ENCODE measurements at places on chromosomes 4 and X. TPM values are rescaled to one million over a fixed set of nuclear protein-coding genes. Genes with fewer than 3 reads are reported as not detected.

Gene VCX2
- not detected for total RNA-seq

DNA sequence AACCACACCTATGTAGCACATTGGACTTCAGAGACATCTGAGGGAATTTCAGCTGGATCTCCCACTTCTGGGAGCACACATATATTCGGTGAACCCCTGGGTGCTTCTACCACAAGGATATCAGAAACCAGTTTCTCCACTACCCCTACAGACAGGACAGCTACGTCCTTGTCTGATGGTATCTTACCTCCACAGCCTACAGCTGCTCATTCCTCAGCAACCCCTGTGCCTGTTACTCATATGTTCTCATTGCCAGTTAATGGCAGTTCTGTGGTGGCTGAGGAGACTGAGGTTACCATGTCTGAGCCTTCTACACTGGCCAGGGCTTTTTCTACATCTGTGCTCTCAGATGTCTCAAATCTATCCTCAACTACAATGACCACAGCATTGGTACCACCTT is 45.7 kb downstream of the ADGRG4 start:
- no peak for DNase-seq

- no peak for DNase-seq
These were observed 160.9 kb downstream of the GATB start for GRCh38 chr4:151599863-151600262.

- no peak for DNase-seq
These were observed 184.9 kb upstream of the WDFY3 start for GRCh38 chr4:85151371-85151770.

DNA sequence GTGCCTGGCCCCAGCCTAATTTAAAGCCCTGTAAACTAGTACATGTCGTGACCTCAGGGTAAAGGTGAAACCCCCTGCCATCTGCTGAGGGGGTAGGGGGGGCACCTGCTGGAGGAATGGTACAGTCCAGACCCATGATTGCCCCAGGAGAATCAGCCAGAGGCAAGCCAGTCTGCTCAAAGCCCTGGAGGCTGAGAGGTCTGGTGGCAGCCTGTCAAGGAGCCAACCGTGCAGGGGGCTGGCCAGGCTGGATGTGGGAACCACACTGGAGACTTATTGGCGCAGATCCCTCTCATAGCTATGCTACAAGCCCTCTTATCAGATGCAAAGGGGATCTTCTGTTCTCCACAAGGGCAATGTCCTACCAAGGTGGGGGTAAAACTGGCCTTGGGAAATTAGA is 31.4 kb upstream of the PJA1 start:
- no peak for DNase-seq

GRCh38 chr4:4914059-4914820 is 54.8 kb downstream of the MSX1 start:
- DNase-seq: no peak

Gene SRPX
- total RNA-seq: 267 TPM

GRCh38 chrX:153412746-153413720 is 1.8 kb downstream of the ZFP92 start:
- DNase-seq: no peak

DNA sequence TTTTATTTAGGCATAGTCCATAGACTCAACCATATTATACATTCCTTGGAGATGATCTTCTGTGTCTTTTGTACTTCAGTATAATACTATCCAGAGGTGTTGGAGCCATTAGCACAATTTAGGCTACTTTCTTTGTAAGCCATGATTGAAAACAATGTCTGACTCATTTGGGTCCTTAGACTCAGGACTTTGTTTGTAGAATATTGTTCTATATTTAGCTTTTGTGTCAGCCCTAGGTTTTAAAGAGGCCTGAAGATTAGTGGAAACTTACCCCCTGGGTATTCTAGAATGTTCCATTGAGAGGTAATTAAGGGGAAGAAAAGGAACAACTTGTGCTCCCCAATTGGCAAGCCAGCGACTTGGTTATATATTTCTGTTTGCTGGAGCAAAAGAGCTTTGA is 145.2 kb upstream of the SCML1 start:
- no peak for DNase-seq
